ENCODE measurements at places on chromosomes 1 and 21. TPM values are rescaled to one million over a fixed set of nuclear protein-coding genes. Genes with fewer than 3 reads are reported as not detected.

DNA sequence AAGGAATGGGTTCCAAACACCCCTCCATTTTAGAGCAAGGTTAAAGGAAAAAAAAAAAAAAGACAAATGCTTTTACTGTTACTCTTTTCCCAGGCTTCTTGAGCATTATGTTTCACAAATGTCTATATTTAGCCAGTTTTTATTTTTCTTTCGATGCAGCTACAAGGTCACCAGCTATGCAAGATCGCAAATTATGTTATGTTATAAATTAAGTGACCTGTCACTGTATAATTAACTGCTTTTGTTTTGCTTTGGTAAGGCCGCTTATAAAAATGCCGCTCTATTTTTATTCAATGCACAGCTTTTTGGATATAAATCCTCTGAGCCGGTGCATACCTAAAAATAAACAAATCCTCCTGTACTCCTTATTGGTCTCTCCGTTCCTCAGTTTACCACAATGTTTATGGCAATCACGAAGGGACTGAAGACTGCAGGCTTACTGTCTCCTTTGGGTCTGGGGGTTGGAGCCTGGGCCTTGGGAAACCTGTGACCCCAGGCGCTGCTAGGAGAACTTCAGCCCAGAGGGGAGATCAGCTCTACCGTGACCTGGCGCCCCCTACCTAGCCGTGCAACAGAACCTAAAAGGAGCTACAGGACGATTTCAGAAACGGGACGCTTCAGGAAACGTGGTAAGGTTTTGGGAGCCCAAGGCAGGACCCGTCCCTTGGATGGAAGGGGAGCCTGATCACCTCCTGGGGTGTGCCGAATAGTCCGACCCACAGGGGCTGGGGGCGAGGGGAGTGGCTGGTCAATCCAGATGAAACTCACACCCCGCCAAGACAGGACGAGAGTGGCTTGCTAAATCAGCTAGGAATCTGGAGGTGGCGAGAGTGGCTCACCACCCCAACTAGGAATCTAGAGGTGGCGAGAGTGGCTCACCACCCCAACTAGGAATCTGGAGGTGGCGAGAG lies 101.2 kb upstream of the CD55 start:
- DNase-seq: no peak

GRCh38 chr1:214174508-214175199 lies 106.3 kb upstream of the SMYD2 start:
- DNase-seq: no peak

DNA sequence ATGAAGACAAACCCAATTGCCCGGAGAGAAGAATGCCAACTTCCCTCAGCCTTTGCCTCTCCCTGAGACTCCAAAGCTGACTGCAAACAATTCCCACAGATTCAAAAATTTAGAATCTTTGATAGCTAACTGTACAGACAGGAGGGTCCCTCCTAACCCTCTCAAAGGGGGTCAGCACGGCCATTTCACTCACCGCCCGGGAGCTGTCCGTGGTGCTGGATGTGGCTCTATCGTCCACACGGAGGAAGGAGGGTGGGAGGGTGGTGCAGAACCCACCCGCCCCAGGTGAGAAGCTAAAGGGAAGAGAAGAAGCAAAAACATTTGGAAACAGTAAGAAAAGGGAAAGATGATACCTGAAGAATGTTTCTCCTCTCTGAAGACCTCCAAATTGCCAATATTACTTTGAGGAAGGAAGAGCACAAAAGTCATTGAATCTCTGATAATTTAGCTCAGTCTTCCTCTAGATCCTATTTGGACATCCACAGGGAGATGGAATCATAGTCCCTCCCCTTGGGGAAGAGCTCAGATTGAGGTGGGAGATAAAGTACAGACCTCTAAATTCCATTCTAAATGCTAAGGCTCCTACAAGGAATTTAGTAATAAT lies 45.6 kb downstream of the RHBG start:
- peak; percentile 57 for DNase-seq

GRCh38 chr1:905071-905749 lies 18.5 kb upstream of the SAMD11 start:
- peak; percentile 44 for DNase-seq

- DNase-seq: no peak
Measured at GRCh38 chr1:55623311-55623710, 408.1 kb upstream of the USP24 start.

GRCh38 chr1:167416506-167416905 lies 101.8 kb downstream of the CD247 start:
- no peak for DNase-seq

DNA sequence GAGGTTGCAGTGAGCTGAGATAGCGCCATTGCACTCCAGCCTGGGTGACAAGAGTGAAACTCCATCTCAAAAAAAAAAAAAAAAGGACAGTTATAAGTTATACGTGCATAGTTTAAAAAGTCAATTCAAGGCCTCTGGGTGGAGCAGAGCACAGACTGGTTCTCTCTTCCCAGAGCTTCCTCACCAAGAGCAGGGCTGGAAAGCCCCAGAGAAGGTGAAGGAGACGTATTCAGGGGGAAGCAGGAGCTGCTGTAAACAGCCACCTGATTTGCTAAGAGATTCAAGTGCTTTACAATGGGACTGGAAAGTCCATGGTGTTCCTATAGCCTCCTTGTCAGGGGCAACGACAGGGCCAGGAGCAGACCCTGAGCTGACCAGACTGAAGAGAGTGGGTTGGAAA lies 85.0 kb upstream of the LYST start:
- DNase-seq: no peak

DNA sequence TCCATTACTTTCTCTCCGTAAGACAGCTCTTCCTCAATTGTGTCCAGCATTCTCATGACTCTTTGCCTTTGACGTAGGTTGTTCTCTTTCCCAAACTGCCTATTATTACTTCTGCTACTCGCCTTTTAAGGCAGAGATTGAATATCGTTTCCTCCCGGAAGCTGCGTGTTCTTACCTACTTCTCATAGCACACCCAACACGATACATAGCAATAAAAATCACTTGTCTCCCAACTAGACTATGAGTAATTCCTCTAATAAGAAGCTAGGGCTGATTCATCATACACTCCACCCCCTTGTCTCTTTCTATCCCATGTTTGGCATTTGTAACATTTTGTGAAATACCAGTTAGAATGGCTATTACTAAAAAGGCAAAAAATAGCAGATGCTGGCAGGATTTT lies 55.8 kb upstream of the SGIP1 start:
- DNase-seq: no peak

- DNase-seq: peak; percentile 39
Measured at GRCh38 chr1:23524716-23525401, 6.2 kb downstream of the E2F2 start.

GRCh38 chr1:224235813-224236493 lies 52.9 kb downstream of the DEGS1 start:
- no peak for DNase-seq

- no peak for DNase-seq
Measured at GRCh38 chr21:17359781-17360180, 153.1 kb upstream of the CXADR start.

CLDN17 gene
- not detected for total RNA-seq

CRP gene
- not detected for total RNA-seq

HCRTR1 gene
- not detected for total RNA-seq

SH2D2A gene
- total RNA-seq: 211 TPM

CAMK1G gene
- total RNA-seq: 0.23 TPM

PPIE gene
- 55.3 TPM for total RNA-seq

MIA3 gene
- 57.9 TPM for total RNA-seq

Measured in activated CD4-positive, alpha-beta T cell treated with anti-CD3 and anti-CD28 coated beads for 36 hours (primary cell).